ENCODE measurements at places on chromosomes 11 and 22.

- no peak for DNase-seq
Observed at GRCh38 chr22:44582016-44582415, 84.0 kb upstream of the RTL6 start.

DNA sequence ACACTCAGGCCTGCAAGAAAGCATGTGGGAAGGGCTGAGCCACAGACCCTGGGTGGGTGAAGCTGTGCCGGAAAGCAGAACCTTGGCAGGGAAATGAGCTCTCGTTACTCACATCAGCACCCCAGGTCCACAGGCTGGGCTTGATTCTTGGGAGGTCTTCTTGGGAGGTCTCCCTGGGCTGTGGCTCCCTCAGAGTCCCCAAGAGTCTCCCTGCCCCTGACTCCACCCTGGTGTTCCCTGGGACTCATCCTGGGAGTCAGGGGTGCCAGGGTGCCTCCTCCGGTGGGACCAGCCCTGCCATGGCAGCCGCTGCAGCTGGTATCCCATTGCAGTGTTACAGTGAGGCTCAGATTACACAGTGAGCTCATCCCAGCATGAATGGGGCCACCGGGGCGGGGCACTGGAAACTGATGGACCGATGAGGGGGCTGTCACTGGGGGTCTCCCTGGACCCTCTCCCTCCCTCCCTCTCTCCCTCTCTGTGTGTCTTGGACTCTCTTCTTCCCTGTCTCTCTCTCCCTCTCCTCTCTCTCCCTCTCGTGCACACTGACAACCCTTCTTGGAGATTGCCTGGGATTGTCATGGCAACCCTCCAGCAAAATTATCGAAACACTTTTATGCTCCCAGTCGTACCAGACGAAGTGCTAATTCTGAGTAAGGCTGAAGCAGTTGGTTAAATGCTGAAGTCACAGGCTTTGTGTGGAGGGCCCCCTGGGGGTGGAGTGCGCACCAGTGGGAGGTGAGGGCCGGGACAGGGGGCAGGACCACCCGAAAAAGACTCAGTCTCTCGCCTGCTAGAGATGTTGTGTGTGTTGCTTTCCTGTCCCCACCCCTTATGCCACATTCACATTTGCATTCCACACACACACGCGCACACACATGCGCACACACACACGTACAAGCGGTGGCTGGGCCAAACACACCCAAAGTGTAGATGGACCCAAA is 8.6 kb upstream of the C11orf96 start:
- DNase-seq: no peak

- DNase-seq: no peak
Observed at GRCh38 chr22:38192475-38192863, 9.3 kb upstream of the MAFF start.

DNA sequence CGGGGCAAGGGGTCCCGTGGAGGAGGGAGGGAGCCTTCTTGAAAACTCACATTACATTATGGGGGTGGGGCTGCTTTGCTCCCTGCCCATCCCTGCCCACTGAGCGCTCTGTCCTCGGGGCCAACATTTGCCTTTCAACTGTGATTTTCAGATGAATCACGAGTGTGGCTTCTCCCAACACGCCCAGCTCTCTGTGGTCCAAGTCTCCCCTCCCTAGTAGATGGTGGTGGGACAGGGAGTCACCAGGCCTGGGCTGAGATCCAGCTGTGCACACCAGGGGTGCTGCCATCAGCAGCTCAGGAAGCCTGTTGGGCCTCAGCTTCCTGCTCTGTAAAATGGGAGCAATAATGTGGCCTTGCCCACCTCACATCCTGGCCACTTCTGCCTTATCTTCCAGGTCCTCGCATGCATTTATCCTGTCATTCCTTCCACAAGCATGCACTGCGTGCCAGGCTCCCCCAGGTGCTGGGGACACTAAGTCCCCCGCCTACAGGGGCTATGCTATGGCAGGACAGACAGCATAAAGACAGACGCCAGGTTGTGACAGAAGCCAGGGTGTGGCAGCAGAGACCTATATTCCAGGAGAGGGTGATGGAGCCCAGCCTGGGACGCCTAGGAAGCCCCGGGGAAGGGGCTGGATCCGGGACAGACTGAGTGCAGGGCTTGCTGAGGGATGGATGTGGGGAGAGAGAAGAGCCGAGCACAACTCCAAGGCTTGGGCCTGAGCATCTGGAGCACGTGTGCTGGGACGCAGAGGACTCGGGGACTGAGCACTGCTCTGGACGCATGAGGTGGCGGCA is 30.5 kb downstream of the NFAM1 start:
- DNase-seq: no peak

DNA sequence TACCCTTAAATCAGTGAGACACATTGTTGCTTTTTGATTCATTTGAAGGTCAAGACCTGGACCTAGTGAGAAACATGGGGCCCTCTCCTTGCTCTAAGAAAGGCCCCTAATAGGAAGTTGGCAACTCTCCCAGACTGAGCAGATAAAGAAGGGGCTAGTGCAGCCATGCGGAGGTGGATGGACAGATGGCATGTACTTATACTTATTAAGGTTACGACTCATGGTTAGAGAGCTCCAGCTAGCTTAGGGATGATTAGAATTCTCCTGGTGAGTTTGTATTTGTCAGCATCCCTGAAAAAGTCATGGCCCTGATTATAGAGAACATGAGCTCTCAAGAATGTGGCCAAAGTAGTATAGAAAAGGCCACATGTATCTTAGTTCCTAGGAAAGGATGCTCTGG is 112.1 kb upstream of the BDNF start:
- DNase-seq: no peak

DNA sequence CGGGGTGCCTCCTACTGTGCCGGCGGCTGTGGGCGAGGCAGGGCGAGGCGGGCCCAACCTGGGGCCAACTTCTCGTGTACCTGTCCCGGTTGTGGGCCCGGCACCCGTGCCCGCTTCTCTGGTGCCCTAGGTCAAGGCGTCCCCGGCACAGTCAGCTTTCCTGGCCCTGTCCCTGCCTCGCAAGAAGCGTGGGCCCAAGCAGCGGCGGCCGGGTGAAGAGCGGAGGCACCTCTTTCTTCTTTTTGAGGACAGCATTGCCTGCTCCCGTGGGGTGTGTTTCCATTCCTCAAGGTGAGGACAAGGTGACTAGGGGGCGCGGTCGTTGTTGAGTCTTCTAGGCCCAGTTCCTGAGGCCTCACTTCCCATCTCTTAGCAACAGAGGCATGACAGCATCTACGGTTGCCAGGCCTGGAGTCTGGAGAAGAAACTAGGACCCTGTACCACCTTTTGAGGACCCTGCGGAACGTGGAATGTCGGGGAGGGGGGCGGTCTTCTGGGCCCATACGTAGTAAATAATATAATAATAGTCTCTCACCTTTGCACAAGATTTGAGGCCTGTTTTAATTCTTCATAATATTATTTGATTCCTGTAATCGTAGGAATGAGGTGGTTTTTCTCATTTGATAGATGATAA is 418 bp downstream of the ACO2 start:
- DNase-seq: no peak

DNA sequence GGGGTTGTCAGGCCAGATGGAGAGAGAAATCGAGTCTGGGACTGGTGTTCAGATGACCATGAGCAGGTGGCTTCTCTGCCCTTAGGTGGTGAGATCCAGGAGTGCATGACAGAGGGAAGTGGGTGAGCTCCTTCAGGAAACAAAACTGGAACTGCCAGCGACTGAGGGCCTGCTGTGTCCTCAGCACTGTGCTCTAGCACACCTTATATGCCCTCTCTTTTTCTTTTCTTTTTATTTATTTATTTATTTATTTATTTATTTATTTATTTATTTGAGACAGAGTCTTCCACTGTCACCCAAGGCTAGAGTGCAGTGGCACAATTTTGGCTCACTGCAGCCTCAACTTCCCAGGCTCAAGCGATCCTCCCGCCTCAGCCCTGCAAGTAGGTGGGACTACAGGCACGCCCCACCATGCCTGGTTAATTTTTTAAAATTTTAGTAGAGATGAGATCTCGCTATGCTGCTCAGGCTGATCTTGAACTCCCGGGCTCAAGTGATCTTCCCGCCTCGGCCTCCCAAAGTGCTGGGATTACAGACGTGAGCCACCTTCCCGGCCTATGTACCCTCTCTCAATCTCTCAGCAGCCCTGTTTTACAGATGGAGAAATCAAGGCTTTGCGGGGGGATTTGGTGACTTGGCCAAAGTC is 14.8 kb upstream of the RASD2 start:
- no peak for DNase-seq
